ENCODE measurements at places on chromosomes 12 and 14. TPM values are rescaled to one million over a fixed set of nuclear protein-coding genes. Genes with fewer than 3 reads are reported as not detected.

DNA sequence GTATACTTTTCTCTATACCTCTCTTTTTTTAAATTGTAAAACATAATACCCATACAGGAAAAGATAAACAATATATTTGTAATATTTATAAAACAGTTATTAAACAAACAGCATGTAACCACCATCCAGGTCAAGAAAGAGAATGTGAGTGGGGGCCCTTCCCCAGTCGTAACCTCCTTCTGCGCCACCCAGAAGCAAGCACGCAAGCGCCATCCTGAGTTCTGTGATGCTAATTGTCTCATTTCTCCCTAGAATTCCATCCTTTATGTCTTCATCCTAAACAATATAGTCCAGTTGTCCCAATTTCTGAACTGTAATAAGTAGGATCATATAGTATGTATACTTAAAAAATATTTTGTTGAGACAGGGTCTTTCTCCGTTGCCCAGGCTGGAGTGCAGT is 129.5 kb downstream of the EXOC5 start:
- DNase-seq, result no peak

Gene ZFC3H1
- total RNA-seq, result 98.1 TPM

GRCh38 chr14:67426161-67426560 is 14.2 kb upstream of the PLEK2 start:
- no peak for DNase-seq

Gene RNF10
- total RNA-seq, result 193 TPM

- DNase-seq, result no peak
Measured at GRCh38 chr12:13275241-13276085, 78.9 kb downstream of the EMP1 start.

Measured in omental fat pad (tissue), 4 donors.